ENCODE measurements at places on chromosomes 2 and 18. TPM values are rescaled to one million over a fixed set of nuclear protein-coding genes. Genes with fewer than 3 reads are reported as not detected.

ATP5MC3 gene
- total RNA-seq = 172 TPM

- no peak overlapping the region for H3K27ac ChIP-seq
- DNase-seq = no peak
- H3K4me1 ChIP-seq = no peaks in the 10 kb centered on the region
- H3K4me3 ChIP-seq = no peak overlapping the region
- H3K36me3 ChIP-seq = no peaks in the 10 kb centered on the region
Measured at GRCh38 chr2:1421731-1422130, 8.5 kb downstream of the TPO start.

DNA sequence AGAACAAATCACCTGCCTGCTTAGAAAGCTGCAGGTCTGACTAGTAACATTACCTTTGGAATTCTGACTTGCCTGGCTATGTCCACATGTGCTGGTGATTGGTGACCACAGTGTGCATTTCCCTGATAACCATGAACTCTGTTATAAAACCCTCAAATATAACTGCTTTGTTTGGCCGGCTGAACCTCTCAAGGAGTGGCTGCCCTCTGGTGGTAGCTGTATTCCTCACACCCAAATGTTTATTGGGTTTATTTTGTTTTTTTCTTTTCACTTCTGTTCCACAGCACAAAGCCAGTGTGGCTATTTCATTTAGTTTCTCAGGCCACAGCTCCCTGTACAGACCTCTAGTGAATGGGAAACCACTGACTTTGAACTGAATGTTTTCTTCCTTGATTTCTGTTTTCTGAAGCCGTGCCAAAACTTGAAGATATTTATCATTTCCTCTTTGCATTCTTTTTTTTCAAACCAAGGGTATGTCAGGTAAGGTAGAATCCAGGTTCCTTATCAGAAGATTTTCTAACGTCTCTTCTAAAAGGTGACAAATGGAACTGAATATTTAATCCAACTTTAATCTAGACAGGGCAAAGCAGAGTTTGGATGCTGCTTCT lies 549.0 kb upstream of the VRK2 start:
- no peaks in the 10 kb centered on the region for H3K36me3 ChIP-seq
- H3K27ac ChIP-seq = no peak overlapping the region
- no peak overlapping the region for H3K4me3 ChIP-seq
- H3K4me1 ChIP-seq = peaks cover 7% of the 10 kb centered on the region

- no peak overlapping the region for H3K27ac ChIP-seq
- H3K27me3 ChIP-seq = no peaks in the 10 kb centered on the region
- no peak overlapping the region for H3K4me3 ChIP-seq
- peaks cover 29% of the 10 kb centered on the region for H3K4me1 ChIP-seq
- no peak for DNase-seq
Measured at GRCh38 chr18:48619501-48619900, 80.7 kb downstream of the CTIF start.

DNA sequence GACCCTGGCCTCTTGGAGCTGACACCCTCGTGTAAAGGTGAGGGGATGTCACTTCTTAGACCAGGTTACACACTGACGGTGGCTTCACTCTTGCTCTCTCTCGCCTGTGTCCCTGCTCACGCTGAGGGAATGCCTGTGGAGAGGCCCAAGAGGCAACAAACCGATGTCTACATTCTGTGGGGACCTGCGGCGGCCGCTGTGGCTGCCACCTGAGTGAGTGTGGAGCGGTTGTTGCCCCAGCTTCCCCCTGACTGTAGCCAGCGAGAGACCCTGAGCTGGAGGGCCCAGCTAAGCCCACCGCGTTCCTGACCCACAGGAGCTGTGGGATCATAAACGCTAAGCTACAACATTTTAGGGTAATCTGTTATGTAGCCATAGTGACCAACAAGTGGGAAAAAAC lies 55.7 kb upstream of the ASAP2 start:
- no peak overlapping the region for H3K27ac ChIP-seq
- DNase-seq = no peak
- H3K27me3 ChIP-seq = no peaks in the 10 kb centered on the region
- H3K36me3 ChIP-seq = no peaks in the 10 kb centered on the region

All from mesothelial cell of epicardium (in vitro differentiated cells).